ENCODE measurements at places on chromosomes 12 and 14. TPM values are rescaled to one million over a fixed set of nuclear protein-coding genes. Genes with fewer than 3 reads are reported as not detected.
A peak's percentile ranks its signal among the peaks of the same experiment; 100 is the strongest.

GRCh38 chr14:100155049-100155621 lies 4.3 kb downstream of the DEGS2 start:
- peak; percentile 75 for DNase-seq

- DNase-seq = no peak
Measured at GRCh38 chr14:99313234-99313633, 41.2 kb upstream of the BCL11B start.

- peak; percentile 47 for DNase-seq
Measured at GRCh38 chr12:91687052-91688017, 458.3 kb downstream of the BTG1 start.

DNA sequence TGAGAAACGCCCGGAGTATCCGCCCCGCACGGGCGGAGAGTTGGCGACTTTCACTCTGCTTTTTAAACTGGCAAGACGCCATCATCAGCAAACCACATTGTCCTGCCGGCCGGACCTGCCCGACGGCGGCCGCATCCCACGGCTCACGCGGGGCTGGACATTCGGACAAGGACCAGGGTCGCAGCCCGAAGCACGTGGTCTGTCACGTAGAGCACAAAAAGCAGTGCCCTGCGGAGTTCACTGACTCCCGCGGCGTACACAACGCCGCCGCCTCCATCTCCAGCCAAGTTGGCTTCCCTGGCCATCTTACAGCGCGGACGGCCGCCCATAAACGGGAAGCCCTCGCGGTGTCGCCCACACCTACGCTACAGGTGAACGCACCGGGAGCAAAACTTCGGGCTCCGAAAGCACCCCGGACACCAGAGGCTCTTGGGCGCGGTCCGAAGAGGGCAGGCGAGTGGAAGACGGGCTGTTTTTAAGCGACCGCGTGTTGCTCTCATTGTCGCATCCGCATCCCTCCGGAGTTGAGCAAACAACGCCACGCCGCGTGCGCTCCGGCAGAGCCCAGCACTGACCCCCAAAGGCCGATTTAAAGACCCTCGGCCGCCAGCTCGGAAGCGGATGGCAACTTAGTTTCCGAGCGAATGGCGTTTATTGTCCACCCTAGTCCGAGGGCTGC lies 966 bp downstream of the SINHCAF start:
- DNase-seq = peak; percentile 73

TAS2R42 gene
- not detected for total RNA-seq
